ENCODE measurements at places on chromosomes 7 and 10.

DNA sequence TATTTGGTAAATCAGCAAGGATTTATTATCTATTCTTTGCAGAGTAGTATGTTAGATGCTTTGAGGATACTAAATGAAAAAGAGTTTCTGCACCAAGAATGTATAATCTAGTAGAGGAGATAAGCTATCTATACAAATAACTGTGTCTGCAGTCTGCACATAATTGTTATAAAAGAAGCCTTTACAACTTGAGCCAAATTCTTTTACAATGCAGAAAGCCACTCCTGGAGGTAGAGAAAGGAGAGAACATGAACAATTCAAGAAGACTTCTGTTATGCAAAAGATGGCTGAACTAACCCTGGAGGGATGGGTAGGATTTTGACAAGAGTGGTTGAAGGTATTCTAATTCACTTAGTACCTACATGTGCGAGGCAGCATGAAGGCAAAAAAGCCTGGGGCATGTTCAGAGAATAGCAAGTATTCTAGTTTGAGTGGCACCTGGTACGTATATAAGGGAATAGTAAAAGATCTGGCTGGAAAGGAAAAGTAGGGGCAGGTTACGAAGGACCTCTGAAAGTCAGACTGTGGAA, 251.1 kb upstream of the KAT6B start:
- DNase-seq, result no peak

DNA sequence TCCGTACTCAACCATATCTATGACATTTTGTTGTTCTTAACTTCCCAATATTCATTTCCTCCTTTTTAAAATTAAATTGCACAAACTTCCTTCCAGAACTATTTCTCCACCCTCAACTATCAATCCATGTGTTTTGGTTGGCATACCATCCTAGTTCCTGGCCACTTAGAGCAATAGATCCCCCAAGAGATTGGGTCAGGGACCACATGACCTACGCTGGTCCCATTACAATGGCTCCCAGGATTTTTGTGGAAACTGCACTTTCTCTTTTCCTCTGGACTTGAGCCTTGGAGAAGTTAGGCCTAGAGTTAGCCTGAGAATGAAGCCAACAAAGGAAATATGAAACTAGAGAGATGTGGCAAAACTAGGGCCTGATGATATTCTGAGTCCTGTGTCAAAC, 55.7 kb upstream of the CASD1 start:
- no peak for DNase-seq

DNA sequence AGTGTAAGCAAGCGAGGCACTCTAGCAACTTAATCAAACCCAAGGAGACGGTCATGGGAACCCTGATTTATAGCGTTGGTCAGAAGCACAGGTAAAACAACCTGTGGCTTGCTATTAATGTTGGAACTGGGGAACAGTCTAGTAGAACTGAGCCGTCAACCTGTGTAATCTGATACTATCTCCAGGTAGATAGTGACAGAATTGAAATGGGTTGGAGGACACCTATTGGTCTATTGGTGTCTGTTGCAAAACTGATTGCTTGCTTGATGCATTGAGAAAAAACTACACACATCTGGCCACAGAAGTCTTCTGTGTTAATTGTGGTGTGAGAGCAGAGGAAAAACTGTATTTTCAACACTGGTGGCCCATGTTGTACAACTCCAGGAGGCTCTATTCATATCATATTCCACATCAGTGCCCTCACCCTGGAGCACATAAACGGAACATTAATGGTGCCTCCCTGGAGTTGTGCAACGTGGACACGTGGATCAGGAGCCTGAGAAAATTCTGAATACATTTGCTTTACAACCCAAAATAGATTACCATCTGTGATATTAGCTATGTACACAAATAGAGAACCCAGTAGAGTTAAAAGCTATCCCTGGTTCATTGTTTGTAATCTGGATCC, 112.2 kb downstream of the MYO3A start:
- no peak for DNase-seq

DNA sequence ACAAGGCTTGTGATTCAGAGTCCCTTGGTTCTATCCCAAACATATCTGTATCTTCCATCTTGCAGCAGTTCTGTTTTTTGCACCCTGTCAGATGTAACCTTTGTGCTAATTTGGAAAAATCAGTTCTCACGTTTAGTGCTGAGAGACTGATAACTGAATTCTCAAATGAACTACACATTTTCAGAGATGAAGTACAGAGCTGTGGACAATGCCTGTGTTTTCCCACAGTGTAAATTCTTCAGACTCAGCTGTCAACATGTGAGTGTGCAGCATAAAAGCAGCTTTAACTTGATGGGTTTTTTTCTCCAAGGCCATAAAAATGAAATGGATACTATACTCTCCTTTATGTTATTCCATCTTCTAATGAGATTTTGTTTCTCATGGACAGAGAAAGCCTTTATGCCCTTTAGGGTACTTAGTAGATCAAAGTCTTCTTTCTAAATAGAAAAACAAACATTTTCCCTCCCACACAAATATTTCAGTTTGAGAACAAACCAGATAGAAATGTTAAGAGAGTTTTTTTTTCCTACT, 150.9 kb downstream of the SEMA3A start:
- DNase-seq, result no peak

- no peak for DNase-seq
Observed at GRCh38 chr10:127267442-127267841, 71.1 kb upstream of the INSYN2A start.

GRCh38 chr10:44347609-44348400, 37.1 kb downstream of the CXCL12 start:
- no peak for DNase-seq

DNA sequence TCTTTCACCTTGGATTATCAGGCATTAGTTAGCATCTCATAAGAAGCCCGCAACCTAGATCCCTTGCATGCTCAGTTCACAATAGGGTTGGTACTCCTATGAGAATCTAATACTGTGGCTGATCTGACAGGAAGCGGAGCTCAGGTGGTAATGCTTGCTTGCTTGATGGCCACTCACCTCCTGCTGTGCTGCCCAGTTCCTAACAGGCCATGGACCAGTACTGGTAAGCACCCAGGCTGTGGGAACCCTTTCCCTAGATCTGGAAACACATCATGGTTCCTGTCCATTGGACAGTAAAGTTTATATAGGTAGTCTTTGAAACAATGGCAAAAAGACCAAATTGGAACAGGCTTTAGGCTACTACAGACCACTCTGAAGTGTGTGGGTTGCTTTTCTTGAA, 9.4 kb upstream of the CTTNBP2 start:
- DNase-seq, result no peak

DNA sequence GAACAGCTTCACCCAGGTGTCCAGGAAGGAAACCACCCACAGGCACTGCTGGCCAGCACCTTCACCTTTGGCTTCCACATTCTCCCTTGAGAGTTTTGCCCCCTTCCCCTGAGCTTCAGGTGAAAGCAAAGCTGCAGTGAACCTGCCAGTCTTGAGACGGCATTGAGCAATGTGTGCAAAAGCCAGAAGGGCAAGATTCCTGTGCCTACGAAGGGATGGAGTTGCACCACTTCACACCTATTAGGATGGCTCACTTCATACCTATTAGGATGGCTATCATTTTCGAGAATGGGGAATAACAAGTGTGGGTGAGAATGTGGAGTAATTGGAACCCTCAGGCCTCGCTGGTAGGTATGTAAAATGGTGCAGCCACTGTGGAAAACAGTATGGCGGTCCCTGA, 7.2 kb downstream of the HABP2 start:
- DNase-seq, result no peak

DNA sequence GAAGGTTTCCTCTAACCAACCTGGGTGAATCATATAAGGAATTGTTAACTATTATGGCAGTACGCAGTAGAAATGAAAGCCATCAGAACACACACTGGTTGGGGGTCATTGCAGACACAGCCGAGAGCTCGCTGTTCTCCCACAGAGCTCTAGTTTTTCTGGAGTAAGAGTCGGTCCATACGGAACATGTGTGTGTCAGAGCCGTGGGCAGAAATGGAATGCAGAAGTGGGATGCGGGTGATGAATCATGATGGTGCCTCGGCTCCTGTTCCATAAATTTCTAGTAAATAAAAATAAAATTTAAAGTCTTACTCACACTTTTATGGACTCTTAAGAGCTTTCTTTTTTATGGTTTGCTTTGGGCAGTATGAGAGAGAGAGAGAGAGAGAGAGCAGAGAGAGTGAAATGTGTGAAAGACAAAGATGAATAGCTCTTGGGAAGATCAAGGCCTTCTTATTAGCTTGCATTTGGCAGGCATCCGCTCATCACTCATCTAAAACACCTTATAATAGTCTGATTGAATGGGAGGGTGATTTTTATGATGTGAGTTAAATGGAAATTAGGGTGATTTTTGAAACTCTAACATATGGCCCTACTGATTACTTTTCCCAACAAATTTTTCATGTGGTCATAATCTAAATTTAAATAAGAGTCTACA, 98.8 kb upstream of the PFKP start:
- DNase-seq, result no peak

DNA sequence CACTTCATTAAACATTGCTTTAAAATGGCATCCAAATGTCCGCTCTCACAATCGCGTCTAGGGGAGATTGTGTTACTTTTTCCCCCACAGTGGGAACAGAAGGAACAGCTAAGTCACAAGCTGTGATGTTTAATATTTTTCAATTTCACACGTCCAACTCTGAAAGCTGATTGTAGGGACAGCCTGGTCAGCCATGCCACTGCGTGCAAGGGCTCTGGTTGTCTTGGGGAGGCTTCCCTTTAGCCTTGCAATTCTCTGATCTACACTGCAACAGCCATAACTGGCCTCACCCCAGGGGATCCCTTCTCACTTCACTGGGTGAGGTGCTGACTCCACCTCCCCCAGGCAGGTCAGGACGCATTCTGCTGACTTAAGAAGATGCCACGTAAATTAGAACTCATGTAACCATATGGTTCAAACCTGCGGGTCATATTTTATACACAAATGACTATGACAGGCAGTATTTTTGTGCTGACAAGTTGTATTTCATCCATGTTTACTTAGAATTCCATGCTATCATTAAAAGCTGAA, 425.2 kb upstream of the NFE2L3 start:
- peak; percentile 40 for DNase-seq

DNA sequence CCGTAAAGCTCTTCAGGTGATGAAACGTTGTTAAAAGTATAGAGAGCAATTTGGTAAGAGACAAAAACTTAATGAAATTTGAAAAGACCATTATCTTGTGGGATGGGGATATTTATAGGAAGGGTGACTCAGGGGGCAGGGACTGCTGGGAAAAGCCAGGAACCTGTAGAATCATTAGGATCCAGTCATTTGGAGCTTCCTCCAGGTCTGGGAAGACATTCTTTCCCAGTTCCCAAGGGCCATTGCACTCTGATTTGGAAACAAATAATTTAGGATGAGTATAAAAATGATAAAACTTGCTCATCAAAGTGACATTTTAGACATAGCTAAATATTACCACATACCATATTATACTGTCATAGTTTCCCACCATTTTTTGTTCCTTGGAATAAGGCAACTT, 143.9 kb downstream of the PFKFB3 start:
- DNase-seq, result no peak

GRCh38 chr10:115992236-115992986, 280.6 kb downstream of the GFRA1 start:
- DNase-seq, result no peak

DNA sequence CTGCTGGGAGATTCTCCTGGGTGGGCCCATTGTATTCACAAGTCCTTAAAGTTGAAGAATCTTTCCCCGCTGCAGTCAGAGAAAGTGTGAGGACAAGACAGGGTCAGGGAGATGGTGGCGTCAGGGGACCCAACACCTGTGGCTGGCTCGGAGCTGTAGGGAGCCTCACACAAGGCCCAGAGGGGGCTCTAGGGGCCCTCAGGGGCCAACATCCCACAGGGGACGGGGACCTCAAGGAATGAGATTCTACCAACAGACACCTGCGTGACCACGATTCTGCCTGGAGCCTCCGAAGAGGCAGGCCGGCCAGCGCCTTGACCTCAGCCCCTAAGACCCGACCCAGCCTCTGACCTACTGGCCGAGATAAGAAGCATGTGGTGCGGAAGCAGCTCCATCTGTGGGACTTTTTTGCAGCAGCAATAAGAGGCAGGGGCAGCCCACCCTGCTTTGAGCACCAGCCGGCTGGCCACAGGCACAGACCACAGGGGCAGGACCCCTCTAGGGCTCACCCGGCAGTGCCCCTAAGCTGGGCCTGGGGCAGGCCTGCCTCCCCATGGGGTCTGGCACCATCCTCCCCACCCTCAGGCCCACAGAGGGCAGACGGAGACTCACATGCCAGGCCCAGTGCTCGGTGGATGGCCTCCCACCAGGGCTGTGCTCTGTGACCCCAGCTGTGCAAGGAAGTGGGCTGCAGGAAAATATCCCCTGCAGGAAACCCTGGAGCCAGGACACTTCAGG, 13.2 kb downstream of the RASGEF1A start:
- no peak for DNase-seq

DNA sequence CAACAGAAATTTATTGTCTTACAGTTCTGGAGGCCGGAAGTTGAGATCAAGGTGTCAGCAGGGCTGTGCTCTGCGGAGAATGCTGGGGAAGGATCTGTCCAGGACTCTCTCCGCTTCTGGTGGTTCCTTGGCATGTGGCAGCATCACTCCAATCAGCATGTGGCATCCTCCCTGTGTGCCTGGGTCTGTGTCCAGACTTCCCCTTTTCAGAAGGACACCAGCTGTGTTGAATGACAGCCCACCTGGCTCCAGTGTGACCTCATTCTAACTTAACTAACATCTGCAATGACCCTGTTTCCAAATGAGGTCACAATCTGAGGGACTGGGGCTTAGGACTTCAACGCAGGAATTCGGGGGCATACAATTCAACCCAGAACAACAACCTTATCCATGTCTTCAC, 141.9 kb downstream of the BMS1 start:
- DNase-seq, result no peak

GRCh38 chr7:16967300-16967811, 85.6 kb upstream of the AGR3 start:
- DNase-seq, result no peak

DNA sequence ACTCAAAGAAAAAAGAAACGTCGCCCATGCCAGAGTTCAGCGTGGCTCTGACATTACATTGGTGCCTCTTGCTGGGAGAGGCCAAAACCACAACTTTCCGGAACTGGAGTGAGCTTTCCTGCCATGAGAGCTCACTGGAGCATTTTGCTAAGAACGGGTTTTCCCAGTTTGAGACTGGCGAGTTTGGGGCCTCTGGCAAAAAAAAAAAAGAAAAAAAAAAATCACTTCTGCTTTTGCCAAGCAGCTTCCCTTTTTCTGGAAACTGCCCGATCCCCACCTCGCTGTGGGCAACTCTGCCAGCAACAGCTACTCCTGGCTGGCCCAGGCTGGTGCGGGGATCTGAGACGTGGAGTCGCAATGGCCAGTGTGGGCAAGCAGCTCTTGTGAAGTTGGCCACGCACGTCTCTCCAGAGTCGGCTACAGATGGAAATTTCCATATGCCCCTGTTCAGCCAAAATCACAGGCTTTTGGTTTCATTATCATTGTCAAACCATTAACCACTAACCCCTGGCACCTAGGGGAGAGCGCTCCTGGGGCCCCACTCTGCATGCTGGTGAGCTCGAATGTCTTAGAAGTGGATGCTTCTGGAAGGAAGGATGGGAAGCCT, 25.7 kb downstream of the PRKAG2 start:
- no peak for DNase-seq
